Type B pancreatic cell (in vitro differentiated cells): ENCODE measurements at places on chromosomes 13 and 19. TPM values are rescaled to one million over a fixed set of nuclear protein-coding genes. Genes with fewer than 3 reads are reported as not detected.

VSIG10L gene
- 2.4 and 5.9 TPM in 2 replicates for total RNA-seq

- no peak for DNase-seq
These were observed at the start of gene OXGR1 for GRCh38 chr13:96994017-96994857. TSS of gene OXGR1 (minus strand) at chr13:96994476. CDS start at chr13:96987759, 6,717 bp downstream.

GRCh38 chr13:44440046-44440608 lies 66.5 kb downstream of the SERP2 start:
- DNase-seq = no peak

- no peak for DNase-seq
These were observed 1.6 kb downstream of the MZF1 start for GRCh38 chr19:58571575-58571947.

- no peak for DNase-seq
These were observed 703 bp downstream of the SLC17A7 start for GRCh38 chr19:49440439-49441209.
